ENCODE measurements at places on chromosomes 5 and 9.
A peak's percentile ranks its signal among the peaks of the same experiment; 100 is the strongest.

- DNase-seq, result no peak
These were observed 48.1 kb downstream of the NSUN2 start for GRCh38 chr5:6584727-6585126.

- DNase-seq, result peak; percentile 62
These were observed at the start of gene NFIL3 for GRCh38 chr9:91423785-91424402. TSS of gene NFIL3 (minus strand) at chr9:91423832. CDS start at chr9:91410734, 13,098 bp downstream.

GRCh38 chr5:156230887-156231286 is 96.1 kb upstream of the SGCD start:
- DNase-seq, result no peak

GRCh38 chr5:115561176-115561575 is 16.6 kb upstream of the FEM1C start:
- no peak for DNase-seq

DNA sequence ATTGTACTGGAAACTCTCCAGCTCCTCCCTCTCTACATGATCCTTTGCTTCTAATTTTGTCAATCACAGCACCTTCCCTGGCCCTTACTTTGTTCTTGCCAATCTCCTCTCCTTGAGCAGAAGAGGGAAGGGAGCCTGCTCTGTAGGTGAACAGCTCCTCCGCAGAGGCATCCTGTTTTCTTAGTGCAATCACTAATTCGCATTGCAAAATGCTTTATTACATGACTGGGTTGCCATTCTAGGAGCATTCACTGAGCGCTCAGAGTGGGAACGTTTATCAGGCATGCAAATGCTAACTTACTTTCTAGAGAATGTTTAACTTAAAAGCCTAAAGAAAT is 416 bp upstream of the SNX18 start:
- no peak for DNase-seq

GRCh38 chr5:151239237-151239861 is 13.6 kb upstream of the GM2A start:
- peak; percentile 32 for DNase-seq

GRCh38 chr9:99162759-99163364 is 57.9 kb downstream of the TGFBR1 start:
- no peak for DNase-seq

DNA sequence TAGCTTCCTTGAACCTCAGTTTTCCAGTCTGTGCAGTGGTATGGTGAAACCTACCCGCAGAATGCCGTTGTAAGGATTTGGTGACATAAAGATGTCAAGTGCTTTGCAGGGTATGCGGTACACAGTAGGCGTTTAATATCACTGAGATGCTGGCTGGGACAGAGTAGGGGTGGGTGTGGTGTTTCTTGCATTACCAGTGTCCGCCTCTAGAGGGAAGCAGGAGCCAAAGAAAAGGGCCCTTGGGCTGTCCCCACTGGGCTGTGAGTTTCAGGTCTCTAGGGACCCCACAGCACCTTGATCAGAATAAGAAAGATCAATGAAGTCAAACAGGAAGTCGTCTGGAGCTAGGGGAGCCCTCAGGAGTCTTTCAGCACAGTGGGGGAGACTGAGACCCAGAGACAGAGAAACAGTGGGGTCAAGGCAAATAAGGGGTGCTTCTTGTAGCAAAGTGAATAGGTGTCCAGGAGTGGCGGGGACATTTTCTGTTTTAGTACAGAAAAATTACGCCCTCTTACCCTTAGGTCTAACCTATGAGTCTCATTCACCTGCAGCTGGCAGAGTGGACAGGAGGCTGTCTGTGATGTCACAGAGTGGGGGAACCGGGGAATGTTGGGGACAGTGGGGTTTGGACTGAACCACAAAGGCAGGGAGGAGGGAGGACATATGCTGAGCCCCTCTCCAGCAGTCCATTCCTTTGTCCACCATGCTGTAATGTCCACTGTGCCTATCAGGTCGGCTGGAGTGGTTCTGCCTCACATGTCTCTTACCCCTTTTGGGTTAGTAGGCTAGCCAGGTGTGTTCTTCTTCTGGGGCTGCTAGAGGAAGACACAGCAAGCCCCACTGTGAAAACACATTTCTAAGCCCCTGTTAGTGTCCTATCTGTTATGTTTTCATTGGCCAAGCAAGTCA is 4.7 kb upstream of the TEX53 start:
- no peak for DNase-seq
